Upper lobe of left lung (tissue), 6 donors: ENCODE measurements at places on chromosomes 3 and 15.

DNA sequence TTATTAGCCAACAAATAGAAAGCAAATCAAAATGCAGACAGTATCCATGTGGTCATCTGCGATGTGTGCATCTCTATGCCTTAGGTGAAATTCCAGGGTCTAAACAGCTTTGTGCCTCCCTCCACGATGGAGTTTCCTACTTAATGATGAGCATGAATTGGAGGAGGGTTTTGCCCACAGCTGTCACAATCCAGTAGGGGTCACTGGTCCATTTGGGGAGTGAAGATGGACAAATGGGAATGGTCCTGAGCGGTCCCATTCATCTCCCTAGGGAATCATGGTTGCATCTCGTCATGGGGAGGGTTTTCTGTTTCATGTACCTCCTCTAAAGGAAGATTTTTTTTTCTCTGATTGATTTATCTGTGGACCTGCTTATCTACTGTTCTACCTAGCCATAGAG, 358.0 kb downstream of the PTPRG start:
- H3K27ac ChIP-seq: no peak overlapping the region
- H3K27me3 ChIP-seq: no peaks in the 10 kb centered on the region
- no peaks in the 10 kb centered on the region for H3K36me3 ChIP-seq

DNA sequence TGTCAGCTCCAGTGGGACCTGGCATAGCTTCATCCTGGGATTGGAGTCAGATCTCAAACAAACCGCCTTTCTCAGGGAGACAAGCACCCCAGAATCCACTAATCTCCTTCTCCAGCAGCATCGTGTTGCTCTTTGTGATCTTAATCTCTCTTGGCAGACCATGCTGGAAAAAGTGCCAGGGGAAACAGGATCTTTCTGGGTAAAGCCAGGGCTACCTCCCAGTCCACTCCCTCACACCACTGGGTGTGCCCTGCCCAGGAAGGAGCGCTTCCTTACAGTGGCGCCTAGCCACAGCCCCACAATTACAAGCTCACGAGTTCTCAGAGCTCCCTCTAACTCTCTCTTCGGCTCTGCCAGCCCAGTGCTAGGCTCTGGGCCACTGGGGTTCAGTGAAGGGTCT, 32.2 kb downstream of the RPLP1 start:
- H3K36me3 ChIP-seq: no peaks in the 10 kb centered on the region
- DNase-seq: no peak
- no peak overlapping the region for H3K4me3 ChIP-seq
- no peaks in the 10 kb centered on the region for H3K27me3 ChIP-seq
- no peaks in the 10 kb centered on the region for H3K4me1 ChIP-seq
- no peak overlapping the region for H3K27ac ChIP-seq

DNA sequence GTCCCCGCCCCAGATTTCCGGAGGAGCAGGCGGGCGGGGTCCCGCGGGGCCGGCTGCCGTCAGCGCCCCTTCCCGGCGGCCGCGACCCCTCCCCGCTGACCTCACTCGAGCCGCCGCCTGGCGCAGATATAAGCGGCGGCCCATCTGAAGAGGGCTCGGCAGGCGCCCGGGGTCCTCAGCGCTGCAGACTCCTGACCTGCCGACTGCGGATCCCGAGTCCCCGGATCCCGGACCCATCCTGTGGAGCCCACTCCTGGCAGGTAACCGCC, at the start of gene TRH:
Gene TRH, plus strand, starts transcription at position 157 of the 269 bp plus-strand sequence. CDS start 1,097 bp downstream, outside the sequence.
- H3K4me1 ChIP-seq: peaks cover 18% of the 10 kb centered on the region
- peak within 1 kb of the TSS; percentile 27 for H3K4me3 ChIP-seq
- peaks cover 19% of the 10 kb centered on the region for H3K27me3 ChIP-seq

GRCh38 chr15:84668221-84668982, 10.4 kb upstream of the NMB start:
- peaks cover 5% of the 10 kb centered on the region for H3K4me1 ChIP-seq
- no peaks in the 10 kb centered on the region for H3K27me3 ChIP-seq
- H3K36me3 ChIP-seq: peaks cover 34% of the 10 kb centered on the region
- H3K27ac ChIP-seq: no peak overlapping the region
- no peak for DNase-seq

GRCh38 chr3:66434726-66435125, 66.1 kb downstream of the LRIG1 start:
- no peaks in the 10 kb centered on the region for H3K36me3 ChIP-seq
- H3K4me1 ChIP-seq: peaks cover 15% of the 10 kb centered on the region
- no peak for DNase-seq
- no peaks in the 10 kb centered on the region for H3K27me3 ChIP-seq
- H3K4me3 ChIP-seq: no peak overlapping the region
- H3K27ac ChIP-seq: no peak overlapping the region

- no peak overlapping the region for H3K4me3 ChIP-seq
- H3K36me3 ChIP-seq: no peaks in the 10 kb centered on the region
- DNase-seq: peak; percentile 79
- no peak overlapping the region for H3K27ac ChIP-seq
These were observed 3.9 kb downstream of the TMIE start for GRCh38 chr3:46705022-46705530.

GRCh38 chr3:180747805-180748361, 68.6 kb upstream of the CCDC39 start:
- no peak overlapping the region for H3K27ac ChIP-seq
- no peak overlapping the region for H3K4me3 ChIP-seq
- no peak for DNase-seq
- H3K27me3 ChIP-seq: no peaks in the 10 kb centered on the region

GRCh38 chr3:41888368-41889076, 73.4 kb downstream of the ULK4 start:
- no peaks in the 10 kb centered on the region for H3K36me3 ChIP-seq
- no peak overlapping the region for H3K4me3 ChIP-seq

DNA sequence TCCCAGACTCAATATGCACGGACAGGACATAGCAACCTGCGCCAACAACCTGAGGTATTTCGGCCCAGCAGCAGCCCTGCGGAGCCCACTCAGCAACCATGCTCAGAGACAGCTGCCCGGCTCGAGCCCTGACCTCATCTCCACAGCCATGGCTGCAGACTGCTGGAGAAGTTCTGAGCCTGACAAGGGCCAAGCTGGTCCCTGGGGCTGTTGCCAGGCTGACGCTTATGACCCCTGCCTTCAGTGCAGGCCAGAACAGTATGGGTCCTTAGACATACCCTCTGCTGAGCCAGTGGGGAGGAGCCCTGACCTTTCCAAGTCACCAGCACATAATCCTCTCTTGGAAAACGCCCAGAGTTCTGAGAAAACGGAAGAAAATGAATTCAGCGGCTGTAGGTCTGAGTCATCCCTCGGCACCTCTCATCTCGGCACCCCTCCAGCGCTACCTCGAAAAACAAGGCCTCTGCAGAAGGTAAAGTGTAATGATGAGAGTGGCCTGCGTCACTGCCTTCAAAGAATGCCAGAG, 25.5 kb downstream of the TMEM41A start:
- DNase-seq: peak; percentile 42
- H3K36me3 ChIP-seq: peaks cover 10% of the 10 kb centered on the region
- H3K27me3 ChIP-seq: no peaks in the 10 kb centered on the region
- H3K4me3 ChIP-seq: no peak overlapping the region
- no peaks in the 10 kb centered on the region for H3K4me1 ChIP-seq
- H3K27ac ChIP-seq: no peak overlapping the region

- no peak overlapping the region for H3K27ac ChIP-seq
- no peaks in the 10 kb centered on the region for H3K27me3 ChIP-seq
- H3K4me1 ChIP-seq: no peaks in the 10 kb centered on the region
These were observed 340.8 kb downstream of the PLOD2 start for GRCh38 chr3:145820170-145820569.

- H3K4me3 ChIP-seq: no peak overlapping the region
- H3K27me3 ChIP-seq: no peaks in the 10 kb centered on the region
- no peaks in the 10 kb centered on the region for H3K36me3 ChIP-seq
- H3K27ac ChIP-seq: no peak overlapping the region
- no peaks in the 10 kb centered on the region for H3K4me1 ChIP-seq
These were observed 196.5 kb upstream of the ZPLD1 start for GRCh38 chr3:102238362-102238761.

GRCh38 chr3:15276028-15276724, 56.2 kb downstream of the SH3BP5 start:
- no peak overlapping the region for H3K27ac ChIP-seq
- peaks cover 53% of the 10 kb centered on the region for H3K4me1 ChIP-seq
- no peaks in the 10 kb centered on the region for H3K27me3 ChIP-seq

DNA sequence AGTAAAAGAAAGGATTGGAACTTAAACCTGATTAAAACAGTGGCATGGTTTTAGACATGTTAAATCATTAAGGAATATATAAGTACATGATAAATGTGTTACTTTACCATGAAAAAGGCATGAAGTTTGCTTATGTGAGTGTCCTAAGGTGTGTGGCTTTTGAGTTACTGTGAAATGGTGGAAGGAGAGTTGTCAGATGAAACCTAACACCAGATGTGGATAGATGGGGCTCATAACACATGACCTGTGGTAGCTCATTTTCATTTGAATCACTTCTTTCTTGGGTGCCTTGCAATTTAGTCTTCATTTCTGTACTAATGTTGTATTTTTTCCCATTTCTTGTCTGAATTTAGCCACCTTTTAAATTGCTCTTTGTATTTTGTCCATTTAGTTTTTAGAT, 13.0 kb downstream of the MEF2A start:
- no peak overlapping the region for H3K4me3 ChIP-seq
- H3K36me3 ChIP-seq: no peaks in the 10 kb centered on the region
- no peak overlapping the region for H3K27ac ChIP-seq

GRCh38 chr15:64948916-64949315, 37.2 kb downstream of the ANKDD1A start:
- no peak overlapping the region for H3K27ac ChIP-seq
- no peak for DNase-seq
- H3K4me3 ChIP-seq: no peak overlapping the region
- peaks cover 5% of the 10 kb centered on the region for H3K36me3 ChIP-seq
- H3K4me1 ChIP-seq: no peaks in the 10 kb centered on the region

DNA sequence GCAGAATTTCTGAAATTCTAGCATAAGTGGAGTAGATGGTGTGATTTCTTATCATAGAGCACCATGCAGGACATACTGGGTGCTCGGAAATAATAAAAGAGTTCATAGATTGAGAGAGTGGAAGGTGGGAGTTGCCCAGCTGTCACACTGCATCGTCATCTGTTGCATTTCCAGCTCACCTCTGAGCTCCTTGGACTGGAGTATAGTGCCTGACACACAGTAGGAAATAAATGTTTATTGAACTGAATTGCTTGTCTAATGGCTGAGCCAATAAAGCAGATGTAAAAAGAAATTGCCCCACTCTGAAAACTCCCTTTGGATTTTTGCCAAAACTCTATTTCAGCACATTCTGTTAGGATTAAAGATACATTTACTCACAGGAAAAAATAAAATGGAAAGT, 108.9 kb upstream of the UBE2E1 start:
- no peaks in the 10 kb centered on the region for H3K4me1 ChIP-seq
- no peak overlapping the region for H3K4me3 ChIP-seq
- DNase-seq: no peak
- H3K36me3 ChIP-seq: no peaks in the 10 kb centered on the region

DNA sequence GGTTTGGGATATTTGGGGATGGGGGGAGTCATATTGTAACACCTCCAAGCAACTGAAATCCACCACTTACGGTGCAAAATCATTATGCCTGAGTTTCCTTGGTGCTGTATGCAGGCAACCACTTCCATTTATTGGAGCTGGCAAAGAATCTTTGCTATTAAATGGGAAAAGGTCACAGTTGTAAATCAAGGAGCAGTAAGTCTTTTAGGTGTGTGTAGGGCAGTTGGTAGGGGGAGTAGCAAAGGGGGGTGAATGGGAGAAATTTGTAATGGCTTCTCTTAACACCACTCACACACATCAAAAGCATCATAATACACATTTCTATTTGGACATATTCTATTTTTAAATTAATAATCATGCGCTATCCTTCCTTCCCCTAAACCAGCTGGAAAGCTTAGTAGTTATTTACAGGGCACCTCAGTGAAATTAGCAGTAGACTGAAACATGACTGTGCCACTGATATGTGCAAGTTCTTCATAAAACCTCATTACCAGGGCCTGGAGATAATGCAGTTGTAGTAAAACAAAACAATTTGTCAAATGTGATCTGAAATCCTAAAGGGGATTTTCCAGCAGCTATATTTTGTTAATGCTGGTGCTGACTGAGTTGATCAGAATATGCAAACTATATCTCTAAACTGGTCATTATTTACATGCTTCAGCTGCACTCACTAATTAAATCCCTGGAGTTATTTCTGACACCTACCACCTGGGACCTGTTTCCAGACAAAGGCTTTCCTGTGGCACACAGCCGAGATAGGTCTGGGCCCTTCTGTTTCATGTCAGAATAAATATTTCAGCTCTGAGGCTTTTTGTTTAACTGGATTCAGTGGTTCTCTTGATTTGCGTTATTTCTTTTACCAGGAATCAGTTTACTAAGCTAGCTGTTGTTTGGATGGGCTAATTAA, 90.1 kb downstream of the B3GALNT1 start:
- no peaks in the 10 kb centered on the region for H3K36me3 ChIP-seq
- no peak overlapping the region for H3K27ac ChIP-seq
- no peaks in the 10 kb centered on the region for H3K4me1 ChIP-seq
- DNase-seq: no peak
- no peaks in the 10 kb centered on the region for H3K27me3 ChIP-seq
- H3K4me3 ChIP-seq: no peak overlapping the region

- no peak overlapping the region for H3K4me3 ChIP-seq
- H3K27ac ChIP-seq: no peak overlapping the region
- no peaks in the 10 kb centered on the region for H3K36me3 ChIP-seq
- DNase-seq: no peak
- no peaks in the 10 kb centered on the region for H3K27me3 ChIP-seq
- H3K4me1 ChIP-seq: no peaks in the 10 kb centered on the region
These were observed 333.6 kb upstream of the RASGRP1 start for GRCh38 chr15:38898236-38898635.

- no peaks in the 10 kb centered on the region for H3K27me3 ChIP-seq
- H3K4me3 ChIP-seq: no peak overlapping the region
- no peak for DNase-seq
- H3K27ac ChIP-seq: no peak overlapping the region
- no peaks in the 10 kb centered on the region for H3K36me3 ChIP-seq
These were observed 27.6 kb downstream of the PRR23E start for GRCh38 chr3:127220497-127220896.

DNA sequence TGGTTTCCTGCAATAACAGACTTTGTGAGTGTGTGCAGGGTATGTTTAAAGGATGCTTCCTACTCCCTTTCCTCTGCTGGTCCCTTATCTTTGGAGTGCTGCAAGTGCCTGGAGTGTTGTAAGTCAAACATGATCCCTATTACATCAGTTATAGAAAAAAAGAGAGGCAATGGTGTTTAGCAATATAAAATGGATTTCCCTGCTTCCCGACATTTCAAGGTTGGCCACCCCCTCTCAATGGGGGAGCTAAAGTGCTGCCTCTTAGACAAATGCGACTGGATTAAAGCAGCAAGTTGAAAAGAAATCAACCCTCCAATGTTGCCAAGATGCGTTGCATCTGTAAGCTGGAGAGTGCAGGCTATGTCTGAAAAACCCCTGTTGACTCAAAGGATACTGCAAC, 203.1 kb upstream of the WNT5A start:
- no peak overlapping the region for H3K4me3 ChIP-seq
- no peak for DNase-seq
- peak overlapping the region; percentile 47 for H3K27ac ChIP-seq
- H3K4me1 ChIP-seq: peaks cover 10% of the 10 kb centered on the region
- H3K27me3 ChIP-seq: no peaks in the 10 kb centered on the region
